Activated CD4-positive, alpha-beta T cell treated with anti-CD3 and anti-CD28 coated beads for 48 hours (primary cell): ENCODE measurements at places on chromosomes 3 and 15.

GRCh38 chr3:57152151-57153143 is 12.7 kb downstream of the IL17RD start:
- DNase-seq: no peak

- DNase-seq: no peak
These were observed 23.9 kb downstream of the LIPH start for GRCh38 chr3:185528532-185528931.

GRCh38 chr3:11769704-11770476 is 76.8 kb downstream of the TAMM41 start:
- DNase-seq: no peak

GRCh38 chr3:57903124-57903890 is 104.9 kb upstream of the FLNB start:
- DNase-seq: no peak

GRCh38 chr3:81300324-81300927 is 461.0 kb downstream of the GBE1 start:
- no peak for DNase-seq

DNA sequence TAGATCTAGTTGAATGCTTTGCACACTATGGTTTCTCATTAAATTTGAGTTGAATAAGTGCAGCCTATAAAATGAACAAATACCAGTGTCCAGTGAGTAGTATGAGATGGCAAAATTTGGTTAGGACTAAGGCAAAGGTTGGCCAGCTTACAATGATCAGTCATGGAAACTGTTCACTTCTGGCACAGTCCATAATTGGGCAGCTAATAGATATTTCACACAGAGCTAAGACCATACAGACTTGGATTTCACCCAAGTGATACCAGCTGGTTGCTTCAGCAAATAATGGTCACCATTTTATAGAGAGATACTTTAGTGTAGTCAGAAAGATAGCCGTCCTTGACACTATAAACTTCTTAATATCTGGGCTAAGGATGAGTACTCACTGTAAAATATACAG is 15.7 kb downstream of the GAP43 start:
- DNase-seq: no peak

DNA sequence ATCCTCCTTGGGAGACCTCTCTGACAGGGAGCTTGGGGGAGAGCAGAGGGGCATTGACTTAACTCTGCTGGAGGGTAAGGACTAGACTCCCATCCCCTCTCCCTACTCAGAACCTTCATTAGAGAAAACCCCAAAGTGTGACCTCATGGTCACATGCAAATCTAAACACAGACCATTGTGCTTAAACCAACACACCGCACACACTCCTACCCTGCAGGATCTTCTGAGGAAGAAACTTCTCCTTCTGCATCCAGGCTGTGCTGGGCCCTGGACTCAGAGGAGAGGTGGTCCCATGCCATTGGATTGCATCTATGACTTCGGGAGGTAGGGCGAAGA is 805 bp upstream of the PARP16 start:
- no peak for DNase-seq

DNA sequence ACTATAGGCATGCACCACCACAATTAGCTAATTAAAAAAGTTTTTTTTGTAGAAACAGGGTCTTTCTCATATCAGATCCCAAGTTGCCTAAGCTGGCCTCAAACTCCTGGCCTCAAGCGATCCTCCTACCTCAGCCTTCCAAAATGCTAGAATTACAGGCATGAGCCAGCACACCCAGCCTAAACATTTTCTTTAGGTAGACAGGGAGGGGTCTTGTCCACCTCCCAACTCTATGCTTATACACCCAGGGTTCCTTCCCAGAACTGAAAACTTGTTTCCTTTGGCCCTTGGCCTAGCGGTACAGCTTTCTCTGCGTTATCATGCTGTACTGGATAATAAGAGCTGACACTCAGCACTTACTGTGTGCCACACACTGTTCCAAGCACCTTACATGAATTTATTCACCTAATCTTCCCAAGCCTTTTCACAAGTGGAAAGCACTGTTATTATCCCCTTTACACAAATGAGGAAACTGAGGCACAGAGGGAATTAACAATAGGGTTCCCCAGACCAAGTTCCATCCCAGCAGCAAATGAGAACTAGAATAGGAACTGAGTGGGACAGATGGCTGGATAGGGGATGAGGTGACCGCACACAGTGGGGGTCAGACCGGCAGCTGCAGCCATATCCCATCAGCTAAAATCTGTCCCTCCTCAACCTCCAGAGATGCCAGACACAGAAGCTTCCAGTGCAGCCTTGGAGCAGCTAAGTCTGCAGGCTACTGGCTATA is 150.8 kb downstream of the MEGF11 start:
- no peak for DNase-seq

- DNase-seq: peak; percentile 44
These were observed 683 bp upstream of the CPEB1 start for GRCh38 chr15:82647835-82648256.

GRCh38 chr15:60649845-60650548 is 171.1 kb upstream of the ICE2 start:
- peak; percentile 60 for DNase-seq
